COLO829 (cell line): ENCODE measurements at places on chromosomes 7 and 10.

DNA sequence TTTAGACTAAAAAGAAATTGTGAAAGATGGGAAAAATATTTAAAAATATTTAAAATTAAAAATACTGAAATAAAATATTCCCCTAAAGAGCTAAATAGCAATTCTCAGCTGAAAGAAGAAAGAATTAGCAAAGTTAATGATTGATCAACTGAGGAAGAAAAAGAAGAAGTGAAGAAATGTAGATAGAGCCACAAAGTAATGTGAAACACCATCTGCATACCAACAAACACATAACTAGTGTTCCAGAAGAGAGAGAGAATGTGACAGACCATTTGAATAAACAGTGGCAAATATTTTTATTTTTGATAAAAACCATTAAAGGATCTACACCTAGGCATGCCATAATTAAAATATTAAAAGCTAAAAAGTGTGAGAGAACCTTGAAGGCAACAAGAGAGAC lies 784.5 kb upstream of the ZWINT start:
- DNase-seq: no peak

DNA sequence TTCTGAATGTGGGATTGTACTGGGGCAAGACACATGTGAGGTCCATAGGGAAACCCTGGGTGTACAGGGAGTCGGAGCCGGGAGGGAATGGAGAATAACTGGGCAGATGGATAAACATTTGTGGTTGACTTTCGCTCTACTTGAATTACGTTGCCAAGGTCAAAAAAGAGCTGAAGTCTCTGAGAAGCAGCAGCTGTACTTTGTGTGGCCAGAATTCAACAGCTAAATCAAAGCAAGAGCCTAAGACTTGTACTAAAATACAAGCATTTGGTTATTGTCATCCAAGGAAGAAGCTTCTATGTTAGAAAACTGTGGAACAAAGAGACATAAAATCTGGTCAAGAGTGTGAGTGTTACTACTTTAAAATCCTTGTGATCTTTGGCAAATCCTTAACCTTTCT lies 457.2 kb downstream of the ARL4A start:
- DNase-seq: no peak

GRCh38 chr10:6583447-6583846 lies 3.4 kb upstream of the PRKCQ start:
- DNase-seq: no peak

- DNase-seq: no peak
These were observed 206.3 kb downstream of the THSD7A start for GRCh38 chr7:11625669-11626068.

DNA sequence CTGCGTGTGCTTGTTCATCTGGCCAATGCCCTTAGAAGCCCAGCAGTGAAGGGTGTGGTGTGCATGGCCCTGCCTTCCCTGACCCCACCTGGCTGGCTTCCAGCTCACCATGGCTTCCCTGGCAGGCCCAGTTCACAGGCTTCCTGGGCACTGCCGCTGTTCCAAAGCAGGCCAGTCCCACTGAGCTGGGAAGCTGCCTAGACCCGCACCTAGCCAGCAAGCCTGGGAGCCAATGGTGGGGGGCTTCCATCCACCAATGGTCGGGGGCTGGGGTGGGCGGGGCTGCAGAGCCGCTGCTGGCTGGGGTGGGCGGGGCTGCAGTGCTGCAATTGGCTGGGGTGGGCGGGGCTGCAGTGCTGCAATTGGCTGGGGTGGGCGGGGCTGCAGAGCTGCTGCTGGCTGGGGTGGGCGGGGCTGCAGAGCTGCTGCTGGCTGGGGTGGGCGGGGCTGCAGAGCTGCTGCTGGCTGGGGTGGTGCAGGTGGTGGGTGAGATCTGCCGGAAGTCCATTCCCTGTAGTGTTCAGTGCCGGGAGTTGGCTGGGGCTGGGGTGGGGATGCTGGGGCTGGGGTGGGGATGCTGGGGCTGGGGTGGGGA lies 12.4 kb downstream of the CALY start:
- peak; percentile 35 for DNase-seq

DNA sequence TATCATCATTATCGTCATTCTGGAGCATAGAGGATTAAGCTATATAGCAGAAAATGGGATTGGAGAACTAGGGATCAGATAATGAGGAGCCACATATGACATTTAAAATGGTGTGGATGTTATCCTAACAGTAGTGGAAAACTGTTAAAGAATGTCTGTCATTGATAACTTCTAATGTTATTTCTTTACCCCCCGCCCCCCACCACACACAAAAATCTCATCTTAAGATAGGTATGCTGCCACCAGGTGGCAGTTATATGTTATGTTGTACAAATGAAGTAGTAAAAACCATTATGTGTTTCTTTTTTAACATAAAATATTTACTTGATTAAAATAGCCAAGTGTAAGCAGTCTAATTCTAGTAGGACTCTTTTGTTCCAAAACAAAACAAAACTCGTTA lies 13.0 kb downstream of the AKAP9 start:
- no peak for DNase-seq

- DNase-seq: no peak
These were observed 1060.6 kb downstream of the LRMDA start for GRCh38 chr10:76492026-76492425.

DNA sequence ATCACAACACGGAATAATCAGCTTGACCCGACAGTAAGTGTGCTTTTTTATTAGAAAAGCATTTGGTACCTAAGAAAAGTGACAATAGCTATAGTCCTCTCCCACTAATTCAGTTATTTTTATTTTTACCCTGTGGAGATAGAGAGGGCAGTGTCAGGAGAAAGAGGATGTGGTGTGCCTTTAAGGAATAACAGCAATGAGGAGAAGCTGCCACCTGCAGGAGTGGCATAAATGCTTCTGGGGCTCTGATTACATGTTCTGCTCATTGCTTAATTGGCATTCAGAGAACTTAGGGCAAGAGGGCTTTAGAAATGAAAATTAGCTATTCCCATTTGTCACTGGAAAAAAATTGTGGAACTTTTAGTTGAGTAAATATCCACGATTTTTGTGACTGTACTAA lies 60.1 kb downstream of the DENND11 start:
- no peak for DNase-seq

- DNase-seq: peak; percentile 94
These were observed 107.3 kb downstream of the SMURF1 start for GRCh38 chr7:99036546-99037111.

GRCh38 chr10:86959737-86960002 lies 1.3 kb downstream of the SNCG start:
- no peak for DNase-seq

- DNase-seq: peak; percentile 73
These were observed 997.3 kb downstream of the LRMDA start for GRCh38 chr10:76428551-76429367.

GRCh38 chr10:86450806-86451603 lies 70.6 kb downstream of the WAPL start:
- DNase-seq: no peak

GRCh38 chr10:101535949-101536348 lies 52.1 kb downstream of the POLL start:
- no peak for DNase-seq

DNA sequence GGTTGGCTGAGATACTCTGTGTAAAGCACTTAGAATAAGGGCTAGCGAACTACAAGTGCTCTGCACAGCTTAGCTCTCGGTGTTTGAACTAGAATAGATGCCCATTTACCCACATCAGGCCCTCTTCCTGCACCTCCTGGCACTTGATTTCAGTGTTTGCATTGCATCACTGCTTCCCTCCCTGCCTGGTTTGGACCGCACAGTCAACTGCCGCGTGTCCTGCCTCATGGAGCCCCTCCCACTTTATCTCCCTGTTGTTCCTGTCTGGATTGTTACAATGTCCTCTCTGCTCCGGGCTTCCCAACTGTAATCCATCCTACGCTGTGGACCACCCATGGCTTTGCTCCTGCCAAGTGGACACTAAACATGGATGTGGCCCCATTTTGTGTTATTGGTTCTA lies 2.3 kb downstream of the FAM107B start:
- no peak for DNase-seq

DNA sequence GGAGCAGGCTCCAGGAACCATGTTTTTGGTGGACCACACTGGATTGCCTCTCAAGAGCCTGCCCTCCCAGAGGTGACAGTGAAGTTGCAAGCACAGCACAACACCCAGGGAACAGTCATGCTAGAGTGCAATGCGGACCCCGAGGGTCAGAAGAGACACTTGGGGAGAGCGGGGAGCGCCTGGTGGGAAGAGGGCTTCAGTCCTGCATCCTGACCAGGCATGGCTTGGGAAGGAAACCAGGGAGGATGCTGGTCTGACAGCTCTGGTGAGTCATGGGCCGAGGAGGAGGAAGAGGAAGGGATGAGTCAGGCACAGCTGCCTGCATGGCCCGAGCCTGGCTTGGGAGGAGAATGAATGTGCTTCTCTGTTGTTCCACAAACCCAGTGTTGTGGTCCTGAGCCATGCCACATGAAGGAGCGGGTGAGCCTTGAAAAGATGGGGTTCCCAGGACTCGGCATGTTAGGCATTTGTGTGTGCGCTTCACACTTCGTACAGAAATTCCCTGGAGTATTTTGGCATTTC lies 29.5 kb upstream of the ANKRD2 start:
- peak; percentile 90 for DNase-seq

- DNase-seq: no peak
These were observed 651 bp downstream of the MYO3A start for GRCh38 chr10:25934621-25935139.

GRCh38 chr10:70964881-70965280 lies 76.5 kb upstream of the PCBD1 start:
- no peak for DNase-seq

DNA sequence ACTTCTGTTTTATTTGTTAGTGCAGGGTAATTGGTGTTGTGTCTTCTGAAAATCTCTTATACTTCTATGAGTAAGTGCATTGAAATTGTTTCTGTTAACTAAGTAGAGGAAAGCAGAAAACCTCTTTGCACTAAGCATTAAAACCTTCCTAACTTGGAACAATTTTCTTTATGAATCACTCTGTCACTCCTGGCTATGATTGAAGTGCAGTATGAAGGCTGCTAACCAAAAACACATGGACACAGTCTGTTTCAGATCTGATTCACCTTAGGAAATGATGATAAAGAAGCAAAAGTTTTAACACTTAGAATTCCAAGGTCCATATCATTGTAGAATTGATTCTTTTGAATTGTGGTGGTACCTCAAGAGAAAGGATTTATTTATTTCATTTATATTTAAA lies 41.9 kb downstream of the MET start:
- no peak for DNase-seq
